ENCODE measurements at places on chromosomes 5 and 9. TPM values are rescaled to one million over a fixed set of nuclear protein-coding genes. Genes with fewer than 3 reads are reported as not detected.

DNA sequence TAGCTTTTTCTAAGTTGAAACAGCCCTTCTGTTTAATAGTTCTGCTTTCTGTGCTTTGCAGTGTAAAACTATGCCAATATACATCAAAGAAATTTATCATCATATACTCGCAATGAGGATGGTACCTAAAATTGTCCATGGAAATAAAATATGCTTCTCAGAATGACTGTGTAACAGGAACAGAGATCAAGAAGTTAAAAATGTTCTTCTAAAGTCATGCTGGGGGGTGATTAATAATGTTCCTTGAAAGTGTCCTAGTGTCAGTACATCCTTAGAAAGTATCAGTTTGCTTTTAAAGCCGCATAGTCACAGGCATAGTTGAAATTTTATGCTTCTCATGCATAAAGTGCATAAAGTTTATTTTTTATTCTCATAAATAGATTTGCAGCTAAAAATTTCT is 4.0 kb upstream of the LRRC70 start:
- no peaks in the 10 kb centered on the region for H3K36me3 ChIP-seq
- no peak overlapping the region for H3K4me3 ChIP-seq
- no peaks in the 10 kb centered on the region for H3K4me1 ChIP-seq

DNA sequence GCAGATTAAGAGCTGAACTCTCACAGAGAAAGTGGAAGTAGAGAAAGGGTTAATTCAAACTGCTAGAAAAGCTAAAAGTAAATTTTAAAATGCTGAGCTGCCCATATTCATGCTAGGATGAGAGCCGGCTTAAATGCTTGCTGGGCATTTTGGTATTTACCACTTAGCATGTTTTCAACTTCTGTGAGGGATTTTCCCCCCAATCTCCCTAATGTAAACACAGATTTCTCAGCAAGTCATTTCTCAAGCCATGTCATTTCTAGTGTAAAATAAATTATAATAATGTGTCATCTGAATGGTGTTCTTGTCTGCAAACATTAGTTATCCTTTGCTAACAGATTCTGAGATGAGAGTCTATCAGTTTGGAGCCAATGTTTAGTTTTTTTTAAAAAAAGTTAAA is 22.3 kb downstream of the RPS23 start:
- H3K36me3 ChIP-seq = peaks cover 9% of the 10 kb centered on the region
- no peak overlapping the region for H3K4me3 ChIP-seq
- no peaks in the 10 kb centered on the region for H3K27me3 ChIP-seq
- no peaks in the 10 kb centered on the region for H3K4me1 ChIP-seq
- no peak overlapping the region for H3K27ac ChIP-seq

GRCh38 chr9:134570151-134570621 is 71.4 kb upstream of the COL5A1 start:
- H3K27me3 ChIP-seq = no peaks in the 10 kb centered on the region
- no peaks in the 10 kb centered on the region for H3K36me3 ChIP-seq
- DNase-seq = no peak
- H3K4me1 ChIP-seq = no peaks in the 10 kb centered on the region
- H3K27ac ChIP-seq = no peak overlapping the region

- no peaks in the 10 kb centered on the region for H3K36me3 ChIP-seq
- H3K4me3 ChIP-seq = no peak overlapping the region
- no peaks in the 10 kb centered on the region for H3K27me3 ChIP-seq
- no peaks in the 10 kb centered on the region for H3K4me1 ChIP-seq
These were observed 593.5 kb downstream of the CETN3 start for GRCh38 chr5:89816038-89816437.

The PCAT7 gene
- 0.11 TPM for polyA plus RNA-seq

The FAM81B gene
- 0.66 TPM for polyA plus RNA-seq

The MYOZ3 gene
- 0.25 TPM for polyA plus RNA-seq

The GZMA gene
- 15.9 TPM for polyA plus RNA-seq

DNA sequence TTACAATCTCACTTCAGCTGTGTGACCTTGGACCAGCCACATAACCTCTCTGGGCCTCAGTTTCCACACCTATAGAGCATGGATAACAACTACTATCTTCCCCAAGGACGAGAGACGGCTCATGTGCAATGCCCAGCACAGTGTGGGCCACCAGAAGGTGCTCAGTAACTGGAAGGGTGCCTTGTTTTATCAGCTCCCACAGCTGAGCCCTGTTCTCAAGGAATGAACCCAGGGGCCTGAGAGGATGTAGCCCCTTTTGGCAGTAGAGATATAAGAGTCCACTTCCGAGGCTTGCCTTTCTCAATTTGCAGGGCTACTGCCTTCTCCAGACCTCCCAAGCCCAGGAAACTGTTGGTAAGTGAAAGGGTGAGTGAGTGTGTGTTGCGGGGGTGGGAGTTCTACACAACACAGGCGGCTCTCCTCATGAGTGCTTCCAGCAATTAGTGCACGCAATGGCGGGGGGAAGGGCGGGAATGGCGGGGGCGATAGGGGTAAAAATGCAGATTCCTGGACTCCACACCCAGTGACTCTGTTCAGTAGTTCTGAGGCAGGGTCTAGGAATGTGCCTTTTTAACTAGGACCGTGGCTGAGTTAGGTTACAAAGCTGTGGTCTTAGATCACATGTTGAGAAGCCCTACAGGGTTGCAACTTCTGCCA is 185.1 kb downstream of the FSTL4 start:
- peaks cover 12% of the 10 kb centered on the region for H3K4me1 ChIP-seq
- H3K36me3 ChIP-seq = no peaks in the 10 kb centered on the region
- no peak for DNase-seq

- peaks cover 9% of the 10 kb centered on the region for H3K36me3 ChIP-seq
- no peak overlapping the region for H3K27ac ChIP-seq
- no peaks in the 10 kb centered on the region for H3K4me1 ChIP-seq
- no peak for DNase-seq
- H3K27me3 ChIP-seq = no peaks in the 10 kb centered on the region
- no peak overlapping the region for H3K4me3 ChIP-seq
These were observed 124.1 kb downstream of the ARHGAP26 start for GRCh38 chr5:142894315-142894714.

DNA sequence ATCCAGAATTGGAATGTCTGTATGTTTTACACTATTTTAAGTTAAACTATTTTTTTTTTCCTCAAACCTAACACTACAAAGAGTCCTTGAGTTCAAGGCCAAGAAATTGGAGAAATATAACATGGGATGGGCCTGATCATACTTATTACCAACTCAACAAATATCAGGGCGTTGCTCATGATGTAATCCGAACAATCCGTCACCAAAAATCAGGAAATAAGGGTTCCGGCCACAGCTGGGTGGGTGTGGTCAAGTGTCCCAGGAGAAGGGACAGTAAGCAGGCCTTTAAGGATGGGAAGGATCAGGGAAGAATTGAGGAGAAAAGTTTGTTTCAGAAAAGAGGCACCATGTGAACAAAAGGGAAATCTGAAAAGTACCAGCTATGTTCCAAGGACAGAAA is 29.8 kb downstream of the MED27 start:
- DNase-seq = no peak
- no peak overlapping the region for H3K27ac ChIP-seq
- peaks cover 30% of the 10 kb centered on the region for H3K4me1 ChIP-seq
- H3K4me3 ChIP-seq = no peak overlapping the region

The PCA3 gene
- 0.09 TPM for polyA plus RNA-seq

DNA sequence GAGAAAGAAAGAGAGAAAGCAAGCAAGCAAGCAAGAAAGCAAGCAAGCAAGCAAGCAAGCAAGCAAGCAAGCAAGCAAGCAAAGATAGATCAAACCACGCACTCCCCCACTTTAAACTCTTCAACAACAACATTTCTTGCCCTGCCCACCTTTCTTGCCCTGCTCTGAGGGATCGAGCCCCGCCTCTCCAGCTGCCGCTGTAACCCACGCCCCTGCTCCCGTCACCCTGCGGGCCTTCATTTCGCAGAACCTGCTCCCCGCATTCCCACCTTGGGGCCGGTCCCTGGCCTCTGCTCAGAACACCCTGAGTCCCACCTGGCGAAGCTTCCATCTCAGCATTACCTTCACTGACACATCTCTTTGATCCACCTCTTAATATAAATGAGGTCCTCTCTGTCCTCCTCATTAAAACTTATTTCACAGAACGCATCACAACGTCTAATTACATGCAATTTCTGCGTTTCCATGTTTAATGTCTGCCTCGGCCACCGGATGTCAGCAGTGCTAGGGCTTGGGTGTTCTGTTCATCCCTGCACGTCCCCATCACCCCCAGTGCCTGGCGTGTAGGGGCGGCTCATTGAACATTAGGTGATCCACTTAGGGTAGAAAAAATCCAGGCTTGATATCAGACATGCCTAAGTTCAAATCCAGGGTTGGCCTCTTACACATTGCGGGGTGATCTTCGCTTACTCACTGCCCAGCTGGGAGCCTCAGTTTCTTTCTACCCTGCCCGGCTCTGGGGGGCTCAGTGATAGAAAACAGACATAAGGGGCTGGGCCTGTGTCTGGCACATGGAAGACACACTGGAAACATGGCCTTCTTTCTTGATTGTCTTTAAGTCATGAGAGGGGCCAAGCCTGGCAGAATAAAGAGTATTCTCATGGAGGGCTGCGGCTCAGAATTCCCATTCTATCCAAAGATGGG is 187.6 kb downstream of the DAB2IP start:
- H3K27ac ChIP-seq = peak overlapping the region; percentile 71
- no peaks in the 10 kb centered on the region for H3K27me3 ChIP-seq
- no peak for DNase-seq
- no peak overlapping the region for H3K4me3 ChIP-seq
- H3K36me3 ChIP-seq = no peaks in the 10 kb centered on the region
- H3K4me1 ChIP-seq = peaks cover 52% of the 10 kb centered on the region

DNA sequence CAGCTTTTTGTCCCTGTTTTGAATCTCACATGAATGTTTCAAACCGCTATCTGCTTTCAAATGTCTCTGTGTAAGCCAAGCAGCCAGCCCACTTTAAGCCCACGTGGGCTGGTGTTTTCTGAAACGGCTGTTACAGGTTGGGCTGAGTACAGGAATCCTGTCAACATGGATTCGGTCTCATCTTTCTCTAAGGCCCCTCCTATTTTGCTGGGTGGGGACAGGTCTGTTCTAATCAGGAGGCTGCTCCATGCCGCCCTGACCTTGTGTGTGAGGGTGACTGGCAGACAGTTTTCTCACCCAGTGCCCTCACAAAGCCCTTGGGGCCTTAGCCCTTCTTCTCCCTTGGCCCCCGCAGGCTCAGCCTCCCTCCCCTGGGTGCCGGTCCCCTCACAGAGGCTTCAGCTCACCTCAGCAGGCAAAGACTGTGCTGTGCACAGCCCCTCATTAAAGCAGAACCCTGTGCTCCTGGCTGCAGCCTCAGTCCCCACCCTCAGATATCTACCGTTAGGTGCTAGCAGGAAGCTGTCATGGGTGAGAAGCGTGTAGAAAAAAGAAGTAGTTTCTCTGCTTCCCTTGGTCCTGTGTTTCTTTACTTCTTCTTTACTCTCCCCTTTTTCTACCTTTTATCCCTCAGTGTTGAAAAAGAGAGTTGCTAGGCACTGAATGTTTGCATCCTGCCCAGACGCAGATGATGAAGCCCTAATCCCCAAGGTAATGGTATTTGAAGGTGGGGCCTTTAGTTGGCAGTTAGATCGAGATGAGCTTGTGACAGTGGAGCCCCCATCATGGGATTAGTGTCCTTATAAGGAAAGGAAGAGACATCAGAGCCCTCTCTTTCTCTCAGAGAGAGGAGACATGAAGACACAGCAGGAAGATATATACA is 205.7 kb downstream of the ADAMTS12 start:
- no peaks in the 10 kb centered on the region for H3K36me3 ChIP-seq
- H3K27ac ChIP-seq = no peak overlapping the region
- H3K4me3 ChIP-seq = no peak overlapping the region
- H3K27me3 ChIP-seq = no peaks in the 10 kb centered on the region
- DNase-seq = no peak
- no peaks in the 10 kb centered on the region for H3K4me1 ChIP-seq

GRCh38 chr5:123647066-123647465 is 135.1 kb downstream of the CSNK1G3 start:
- no peaks in the 10 kb centered on the region for H3K27me3 ChIP-seq
- H3K27ac ChIP-seq = no peak overlapping the region
- DNase-seq = no peak

- no peaks in the 10 kb centered on the region for H3K27me3 ChIP-seq
- H3K36me3 ChIP-seq = no peaks in the 10 kb centered on the region
- no peak for DNase-seq
- no peak overlapping the region for H3K4me3 ChIP-seq
- H3K27ac ChIP-seq = no peak overlapping the region
These were observed 56.9 kb downstream of the PDE6A start for GRCh38 chr5:149887622-149888183.

GRCh38 chr5:6448622-6449464 is at the start of gene UBE2QL1:
TSS of gene UBE2QL1 (plus strand) at chr5:6448859. CDS start at chr5:6448894, 35 bp downstream.
- no peak for DNase-seq
- H3K4me3 ChIP-seq = peak within 1 kb of the TSS; percentile 42
- no peaks in the 10 kb centered on the region for H3K36me3 ChIP-seq
- no peaks in the 10 kb centered on the region for H3K4me1 ChIP-seq
- no peak within 1 kb of the TSS for H3K27ac ChIP-seq

The SVEP1 gene
- polyA plus RNA-seq = 0.52 TPM

DNA sequence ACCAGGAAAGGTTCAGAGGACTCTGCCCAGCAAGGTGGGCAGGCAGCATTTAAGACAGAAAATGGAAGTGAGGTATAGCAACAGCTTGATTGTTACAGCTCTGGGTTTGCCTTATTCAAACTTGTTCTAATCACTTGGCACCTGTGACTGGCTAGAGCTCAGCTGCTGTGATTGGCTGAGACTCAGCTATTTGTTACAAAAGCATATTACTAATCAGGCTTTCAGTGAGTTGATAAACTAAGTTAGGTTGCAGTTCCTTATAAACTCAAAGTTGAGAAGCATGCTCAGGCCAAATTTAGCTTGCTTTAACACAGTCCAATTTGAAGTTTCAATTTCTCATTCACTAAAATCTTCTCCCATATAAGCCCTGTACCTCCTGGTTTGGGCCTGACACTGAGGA is 56.3 kb downstream of the GDA start:
- DNase-seq = no peak
- no peak overlapping the region for H3K27ac ChIP-seq
- H3K4me1 ChIP-seq = no peaks in the 10 kb centered on the region
- no peaks in the 10 kb centered on the region for H3K36me3 ChIP-seq

- no peak overlapping the region for H3K4me3 ChIP-seq
- no peak overlapping the region for H3K27ac ChIP-seq
- H3K27me3 ChIP-seq = no peaks in the 10 kb centered on the region
- no peaks in the 10 kb centered on the region for H3K36me3 ChIP-seq
These were observed 75.1 kb upstream of the FSTL4 start for GRCh38 chr5:133687212-133688061.

DNA sequence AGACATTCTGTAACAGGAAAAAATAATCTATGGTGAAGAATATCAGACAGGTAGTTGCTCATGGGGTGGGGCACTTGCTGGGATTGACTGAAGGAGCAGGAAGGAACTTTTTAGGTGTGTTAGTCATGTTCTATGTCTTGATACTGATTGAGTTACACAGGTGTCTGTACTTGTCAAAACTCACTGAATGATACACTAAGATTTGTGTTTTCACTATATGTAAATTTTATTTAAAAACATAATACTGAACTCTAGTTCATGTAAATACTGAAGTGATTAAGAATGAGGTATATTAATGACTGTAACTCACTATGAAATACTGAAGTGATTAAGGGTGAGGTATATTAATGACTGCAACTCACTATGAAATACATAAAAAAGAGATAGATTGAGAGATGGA is 28.5 kb downstream of the IL6ST start:
- no peak overlapping the region for H3K27ac ChIP-seq
- no peaks in the 10 kb centered on the region for H3K4me1 ChIP-seq
- H3K36me3 ChIP-seq = peaks cover 12% of the 10 kb centered on the region
- DNase-seq = no peak

Measured in thymus (tissue), 14 donors.